ENCODE measurements at places on chromosomes 1 and 21.
A peak's percentile ranks its signal among the peaks of the same experiment; 100 is the strongest.

- no peak for DNase-seq
Observed at GRCh38 chr1:204711947-204712701, 26.6 kb upstream of the LRRN2 start.

DNA sequence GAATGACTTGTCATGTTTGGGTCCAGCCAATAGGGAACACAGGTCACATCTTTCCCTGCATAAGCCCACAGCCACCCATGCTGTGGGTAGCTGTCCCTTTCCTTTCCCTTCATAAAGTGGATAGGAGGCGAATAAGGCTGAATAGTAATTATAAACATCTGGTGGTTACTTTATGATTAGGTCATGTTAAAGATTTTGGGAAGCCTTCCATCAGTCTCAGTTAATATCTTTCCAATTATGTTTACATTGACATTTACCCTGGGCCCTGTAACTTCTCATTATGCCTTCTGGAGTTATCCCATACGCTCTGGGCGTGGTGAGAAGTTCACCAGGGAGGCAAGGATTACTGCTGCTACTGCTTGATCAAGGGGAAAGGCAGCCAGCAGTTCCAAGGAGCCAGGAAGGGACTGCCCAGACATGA, 197.2 kb downstream of the HLX start:
- no peak for DNase-seq

GRCh38 chr1:226736908-226737818, 1.9 kb downstream of the ITPKB start:
- DNase-seq = peak; percentile 71

- DNase-seq = no peak
Observed at GRCh38 chr21:25506887-25507286, 100.4 kb downstream of the MRPL39 start.

DNA sequence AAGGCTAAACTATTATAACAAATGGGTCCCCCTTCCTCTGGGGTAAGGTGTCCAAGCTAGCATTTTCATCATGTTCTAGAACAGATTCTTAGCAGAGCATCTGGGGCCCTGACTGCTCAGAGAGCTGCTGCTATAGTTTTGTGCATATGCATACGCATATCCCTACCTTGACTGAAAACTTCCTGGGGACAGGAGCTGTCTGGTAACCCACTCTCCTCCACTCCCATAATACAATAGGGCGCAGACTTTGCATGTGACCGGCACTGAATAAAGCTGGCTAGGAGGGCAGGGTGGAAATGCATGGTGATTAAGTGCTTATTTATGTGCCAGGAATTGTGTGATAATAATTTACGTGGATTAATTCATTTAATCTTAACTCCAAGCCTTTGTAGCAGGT, 11.6 kb downstream of the TRAF5 start:
- no peak for DNase-seq

GRCh38 chr1:204925701-204926100, 55.0 kb downstream of the NFASC start:
- no peak for DNase-seq

DNA sequence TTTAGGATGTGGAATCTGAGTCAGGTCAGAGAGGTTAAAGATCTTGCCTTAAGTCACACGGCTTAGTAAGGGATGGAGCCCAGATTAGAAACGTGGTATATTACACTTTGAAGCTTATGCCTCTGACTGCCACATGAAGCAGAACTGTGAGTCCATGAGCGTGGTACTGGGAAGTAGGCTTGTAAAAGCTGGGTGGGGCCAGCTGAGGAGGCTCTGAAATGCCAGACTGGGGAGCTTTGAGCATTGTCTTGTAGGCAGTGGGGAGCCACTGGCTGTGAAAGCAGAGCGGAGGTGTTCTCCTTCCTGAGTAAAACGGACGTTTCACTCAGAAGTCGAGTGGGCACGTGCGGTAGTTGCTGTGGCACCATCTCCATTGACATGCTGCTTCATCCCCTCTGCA, 72.6 kb upstream of the USP24 start:
- DNase-seq = no peak

DNA sequence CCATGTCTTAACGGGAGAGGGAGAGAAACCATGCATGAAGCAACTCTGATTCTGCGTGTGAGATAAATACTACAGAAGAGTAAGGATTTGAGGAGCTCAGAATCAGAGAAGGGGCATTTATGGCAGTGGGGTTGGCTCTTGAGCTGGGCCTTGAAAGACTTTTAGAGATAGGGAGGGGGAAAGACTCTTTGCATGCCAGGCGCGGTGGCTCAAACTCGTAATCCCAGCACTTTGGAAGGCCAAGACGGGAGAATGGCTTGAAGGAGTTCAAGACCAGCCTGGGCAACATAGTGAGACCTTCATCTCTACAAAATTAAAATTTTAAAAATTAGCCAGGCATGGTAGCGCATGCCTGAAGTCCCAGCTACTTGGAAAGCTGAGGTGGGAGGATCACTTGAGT, 672 bp downstream of the ARMH1 start:
- no peak for DNase-seq

DNA sequence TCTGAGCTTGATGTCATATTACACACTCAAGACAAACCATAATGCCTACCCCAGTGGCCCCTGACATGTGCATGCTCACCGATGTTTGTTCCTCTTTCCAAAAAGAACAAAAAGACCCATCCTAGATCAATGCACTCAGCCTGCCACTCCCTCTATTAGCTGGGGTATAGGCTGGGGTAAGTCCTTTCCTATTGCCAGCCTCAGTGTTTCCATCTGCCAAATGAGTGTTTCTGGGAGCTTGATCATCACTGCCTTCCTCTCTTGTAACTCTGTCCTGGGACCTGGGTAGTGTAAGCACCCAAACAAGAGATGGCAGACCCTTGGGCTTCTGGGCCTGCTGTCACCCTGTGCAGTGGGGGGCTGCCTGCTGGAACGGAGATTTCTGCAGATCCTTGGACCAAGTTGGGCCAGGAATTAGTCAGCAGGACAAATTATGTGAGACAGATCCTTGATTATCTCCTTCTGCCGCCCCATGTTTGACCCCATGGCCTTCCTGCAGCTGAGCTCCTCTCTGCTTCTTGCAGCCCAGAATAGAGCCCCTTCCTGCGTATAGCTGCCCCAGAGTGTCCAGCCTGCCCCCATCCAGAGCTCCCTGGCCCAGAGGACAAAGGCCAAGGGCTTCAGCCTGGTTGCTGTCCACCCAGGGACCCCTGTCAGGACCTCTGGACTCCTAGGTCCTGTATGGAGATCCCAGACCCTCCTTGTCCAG, 31.5 kb upstream of the LRP8 start:
- no peak for DNase-seq

GRCh38 chr1:20587661-20588053, 1.2 kb upstream of the CDA start:
- no peak for DNase-seq

GRCh38 chr21:34243562-34243961, 120.2 kb upstream of the KCNE2 start:
- peak; percentile 28 for DNase-seq

DNA sequence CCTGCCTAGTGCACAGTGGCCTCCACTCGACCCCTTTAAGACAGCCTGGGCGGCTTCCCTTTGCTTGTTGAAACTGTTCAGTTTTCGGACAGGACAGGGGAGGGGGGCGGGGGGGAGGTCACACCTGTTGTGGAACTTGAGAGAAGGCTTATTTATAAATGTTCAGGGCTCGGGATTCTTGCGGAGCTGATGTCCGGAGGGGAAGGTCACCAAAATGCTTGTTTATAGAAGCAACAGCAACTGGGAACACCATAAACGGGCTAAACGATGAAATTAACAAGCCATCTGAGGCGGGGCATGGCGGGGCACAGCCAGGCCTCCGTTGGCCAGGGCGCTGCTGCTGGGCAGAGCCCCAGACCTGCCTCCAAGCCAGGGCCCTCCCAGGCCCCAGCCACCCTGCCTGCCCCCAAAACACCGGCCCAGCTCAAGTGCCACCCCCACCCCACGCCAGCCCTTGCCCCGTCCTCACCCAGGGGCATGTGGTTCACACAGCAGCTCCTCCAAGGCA, 59.8 kb upstream of the CASZ1 start:
- no peak for DNase-seq

DNA sequence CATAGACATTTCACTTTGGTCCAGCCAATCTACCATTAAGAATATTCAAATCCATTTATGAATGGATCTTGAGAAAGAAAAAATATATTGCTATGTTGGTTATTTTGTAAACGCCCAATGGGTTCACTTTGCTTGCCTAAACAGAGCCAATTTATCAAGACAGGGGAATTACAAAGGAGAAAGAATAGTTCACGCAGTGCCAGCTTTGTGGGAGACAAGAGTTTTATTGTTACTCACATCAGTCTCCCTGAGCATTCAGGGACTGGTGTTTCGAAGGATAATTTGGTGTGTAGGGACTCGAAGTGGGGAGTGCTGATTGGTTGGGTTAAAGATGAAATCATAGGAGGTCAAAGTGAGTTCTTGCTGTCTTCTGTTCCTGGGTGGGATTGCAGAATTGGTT, 135.3 kb downstream of the GABPA start:
- DNase-seq = no peak

Data from stimulated activated CD4-positive, alpha-beta T cell treated with anti-CD3 and anti-CD28 coated beads, Interleukin-15, amount 100 ng/mL, for 24 hours (primary cell).